A549 (cell line): ENCODE measurements at places on chromosomes 13 and 19.

DNA sequence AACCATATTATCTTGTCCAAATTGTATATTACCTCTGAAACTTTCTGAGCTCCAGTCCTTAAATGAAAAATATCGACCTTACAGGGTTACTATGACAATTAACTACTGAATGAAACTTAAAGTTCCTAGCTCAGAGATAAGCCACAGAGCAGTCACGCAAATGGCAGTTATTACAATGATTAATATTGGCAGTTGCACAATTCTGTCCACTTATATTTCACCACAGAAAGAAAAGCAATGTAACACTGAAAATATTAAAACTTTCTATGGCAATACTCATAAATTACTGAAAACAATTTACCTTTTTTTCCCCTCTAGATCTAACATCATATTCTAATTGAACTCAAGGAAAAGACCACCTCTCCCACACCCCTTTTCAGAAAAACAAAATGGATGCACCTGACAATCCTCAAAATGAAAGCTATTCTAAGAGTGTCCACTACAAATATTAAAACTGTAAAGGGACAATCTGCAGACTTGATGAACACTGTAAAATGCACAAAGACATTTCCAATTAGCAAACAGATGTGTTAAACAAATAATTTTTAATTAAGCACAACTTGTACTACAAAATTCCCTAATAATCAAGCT is 14.6 kb downstream of the LNX2 start:
- DNase-seq = no peak

- no peak for DNase-seq
Measured at GRCh38 chr19:18597809-18598660, 8.6 kb downstream of the CRLF1 start.

DNA sequence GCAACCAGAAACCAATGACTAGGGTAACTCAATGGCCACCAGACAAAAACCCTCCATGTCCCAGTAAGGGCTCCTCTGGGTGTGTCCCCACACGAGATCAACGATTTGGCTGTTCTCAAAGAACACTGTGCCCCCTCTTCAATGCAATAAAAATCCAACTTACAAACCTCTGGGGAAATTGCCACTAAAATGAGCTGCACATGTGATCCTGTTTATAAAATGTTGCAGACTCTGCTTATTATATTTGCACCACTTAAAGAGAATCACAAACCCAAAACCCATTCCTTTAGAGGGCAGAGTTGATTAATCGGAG is 80.5 kb downstream of the STK24 start:
- DNase-seq = no peak

- no peak for DNase-seq
Measured at GRCh38 chr13:113941571-113942191, 32.2 kb downstream of the C13orf46 start.

DNA sequence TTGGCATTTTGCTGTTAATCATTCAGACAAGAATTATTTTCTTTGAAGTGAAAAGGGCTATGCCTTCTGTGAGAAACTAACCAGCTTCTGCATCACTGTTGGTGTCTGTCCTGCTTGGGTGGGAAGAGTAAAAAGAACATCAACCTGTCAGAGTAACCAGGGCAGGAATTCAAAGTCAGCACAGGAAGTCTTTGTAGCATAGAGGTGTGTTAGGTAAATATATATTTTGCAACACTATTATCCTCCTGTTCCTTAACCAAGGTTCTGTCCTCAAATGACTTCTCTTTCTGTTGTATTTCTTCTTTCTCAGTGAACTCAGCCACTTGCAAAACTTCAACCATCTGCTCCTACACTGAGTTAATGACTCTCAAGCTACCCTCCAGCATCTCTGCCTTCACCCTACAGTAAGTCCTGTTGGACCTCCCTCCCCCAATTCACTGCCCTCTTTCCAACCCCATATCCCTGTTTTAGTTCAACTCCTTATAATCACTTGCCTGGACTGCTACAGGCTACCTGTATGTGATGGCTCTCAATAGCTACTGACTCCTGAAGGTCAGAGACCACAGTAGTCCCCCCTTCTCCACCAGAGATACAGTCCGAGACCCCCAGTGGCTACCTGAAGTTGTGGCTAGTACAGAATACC is 49.9 kb downstream of the SMAD9 start:
- DNase-seq = no peak

GRCh38 chr19:54684527-54684926 is 21.7 kb downstream of the LILRB4 start:
- no peak for DNase-seq

DNA sequence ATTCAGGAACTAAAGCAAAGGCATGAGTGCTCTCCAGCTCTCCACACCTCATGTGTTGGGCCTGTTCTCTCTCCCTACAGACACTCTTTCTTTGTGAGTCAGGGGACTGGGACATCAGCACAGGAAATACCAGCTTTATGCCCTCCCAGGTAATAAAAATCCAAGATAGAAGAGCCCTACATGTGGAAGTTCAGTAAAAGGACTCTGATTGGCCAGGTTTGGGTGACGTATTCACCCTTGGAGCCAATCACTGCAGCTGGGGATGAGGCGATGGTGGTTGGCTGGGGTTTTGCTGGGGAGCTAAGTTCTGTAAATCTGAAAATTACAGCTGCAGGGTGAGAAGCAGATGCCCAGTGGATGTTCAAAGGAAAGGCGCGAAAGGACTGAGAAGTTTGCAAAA is 32.5 kb downstream of the CCDC70 start:
- DNase-seq = no peak

- DNase-seq = no peak
Measured at GRCh38 chr19:2164020-2164998, 576 bp downstream of the DOT1L start.

DNA sequence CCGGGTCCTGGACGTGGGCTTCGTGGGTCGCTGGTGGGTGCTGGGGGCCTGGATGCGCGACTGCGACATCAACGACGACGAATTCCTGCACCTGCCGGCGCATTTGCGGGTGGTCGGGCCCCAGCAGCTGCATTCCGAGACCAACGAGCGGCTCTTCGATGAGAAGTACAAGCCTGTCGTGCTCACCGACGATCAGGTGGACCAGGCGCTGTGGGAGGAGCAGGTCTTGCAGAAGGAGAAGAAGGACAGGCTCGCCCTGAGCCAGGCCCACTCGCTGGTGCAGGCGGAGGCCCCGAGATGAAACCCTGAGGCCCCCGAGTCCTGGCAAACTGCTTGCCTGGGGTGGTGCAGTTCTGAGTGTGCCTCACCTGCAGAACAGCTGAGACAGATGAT is 787 bp downstream of the TIMM29 start:
- DNase-seq = no peak

- DNase-seq = no peak
Measured at GRCh38 chr13:45325806-45326205, 15.2 kb downstream of the TPT1 start.
